Cortex of kidney (tissue), 1 donor: ENCODE measurements at places on chromosomes 7 and 10.

DNA sequence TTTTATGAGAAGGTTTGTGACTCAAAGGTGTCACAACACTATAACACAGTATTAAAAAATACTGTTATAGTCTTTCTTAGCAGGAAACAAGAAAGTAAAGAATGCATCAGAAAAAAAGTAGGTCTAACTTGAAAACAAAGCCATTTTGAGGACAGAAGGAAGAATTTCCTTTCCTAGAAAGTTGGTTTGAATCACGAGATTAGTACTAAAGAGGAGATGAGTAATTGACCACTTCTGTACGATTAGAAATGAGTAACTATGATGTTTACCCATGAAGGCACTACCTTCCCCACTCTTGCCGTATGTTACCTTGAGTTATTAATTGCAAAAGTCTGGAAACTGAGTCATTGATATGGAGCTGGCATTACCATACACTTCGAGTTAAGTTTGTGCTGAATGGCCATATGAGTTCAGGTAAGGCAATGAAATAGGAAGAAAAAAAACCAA is 65.2 kb downstream of the FAM185A start:
- DNase-seq, result no peak

DNA sequence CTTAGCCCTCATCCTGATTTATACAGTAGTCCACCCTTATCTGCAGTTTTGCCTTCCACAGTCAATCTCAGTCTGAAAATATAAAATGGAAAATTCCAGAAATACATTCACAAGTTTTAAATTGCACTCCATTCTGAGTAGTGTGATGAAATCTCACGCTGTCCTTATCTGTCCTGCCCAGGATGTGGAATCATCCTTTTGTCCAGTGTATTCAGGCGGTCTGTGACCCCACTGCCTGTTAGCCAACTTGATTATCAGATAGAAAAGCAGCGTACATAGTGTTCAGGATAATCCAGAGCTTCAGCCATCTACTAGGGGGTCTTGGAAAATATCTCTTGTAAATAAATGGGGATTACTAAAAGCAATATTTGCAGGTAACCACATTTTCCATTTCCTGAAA is 146.3 kb downstream of the MALRD1 start:
- no peak for DNase-seq

- no peak for DNase-seq
Observed at GRCh38 chr10:68208424-68209042, 23.4 kb downstream of the ATOH7 start.

DNA sequence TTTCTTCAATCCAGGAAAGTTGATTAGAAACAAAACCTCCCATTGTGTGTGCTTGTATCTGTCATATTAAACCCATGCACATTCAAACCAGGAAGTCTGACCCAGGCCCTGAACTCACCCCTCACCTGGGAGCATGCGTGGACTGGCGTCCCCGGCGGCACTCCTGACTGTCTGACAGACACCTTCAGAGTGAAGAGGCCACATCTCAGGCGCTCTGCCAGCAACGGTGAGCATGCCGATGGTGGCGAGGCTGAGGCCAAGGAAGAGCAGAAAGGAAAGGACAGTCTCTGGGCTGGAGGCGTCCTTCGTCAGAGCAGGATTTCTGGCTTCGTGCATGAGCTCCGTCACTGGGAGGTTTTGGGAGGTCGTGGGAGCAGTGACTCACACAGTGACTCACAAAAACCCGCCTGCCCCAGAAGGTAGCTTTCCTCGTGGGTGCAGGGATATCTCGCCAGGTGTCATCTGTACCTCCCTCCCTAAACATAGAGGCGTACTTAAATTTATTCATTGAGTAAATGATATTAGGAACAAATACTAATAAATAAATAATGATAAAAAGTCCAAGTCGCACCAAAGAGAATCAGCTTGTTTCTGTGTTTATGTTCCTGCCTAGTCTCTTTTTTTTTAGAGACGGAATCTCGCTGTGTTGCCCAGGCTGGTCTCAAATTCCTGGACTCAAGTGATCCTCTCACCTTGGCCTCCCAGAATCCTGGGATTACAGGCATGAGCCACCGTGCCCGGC is 13.5 kb downstream of the IQCE start:
- DNase-seq, result no peak

DNA sequence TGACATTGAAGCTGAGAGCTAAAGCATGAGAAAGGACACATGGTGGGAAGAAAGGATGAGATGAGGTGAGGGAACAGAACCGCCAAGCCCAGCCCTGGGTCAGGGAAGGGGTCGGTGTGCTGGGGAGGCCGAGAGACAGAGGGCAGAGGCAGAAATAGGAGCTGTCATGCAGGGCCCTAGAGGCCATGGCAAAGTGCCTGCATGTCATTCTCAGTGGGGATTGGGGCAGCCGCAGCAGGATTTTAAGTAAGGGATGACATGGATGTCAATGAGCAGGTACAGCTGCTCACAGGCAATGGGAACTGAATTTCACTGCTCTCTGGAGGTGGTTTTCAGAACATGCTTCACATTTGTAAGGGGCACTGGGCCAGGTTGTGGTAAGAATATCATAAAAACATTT is 227.4 kb downstream of the RAB11FIP2 start:
- no peak for DNase-seq

DNA sequence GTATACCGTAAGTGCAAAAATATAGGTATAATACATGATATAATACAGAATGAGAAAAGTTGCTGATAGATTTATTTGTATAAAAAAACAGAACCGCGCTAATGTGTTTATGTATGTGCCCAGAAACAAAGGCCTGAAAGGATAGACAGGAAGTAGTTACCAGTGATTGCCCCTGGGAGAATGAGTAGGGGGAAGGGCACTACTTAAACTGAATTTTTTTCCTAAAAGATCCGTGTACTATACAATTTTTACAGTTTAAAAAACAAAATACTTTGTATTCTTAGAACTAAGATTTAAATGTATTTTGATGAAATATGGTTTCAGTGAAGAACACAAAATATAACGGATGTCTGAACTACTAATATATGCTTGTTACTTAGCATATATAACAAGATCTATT is 2.9 kb downstream of the IPMK start:
- no peak for DNase-seq

GRCh38 chr10:48449501-48450232 is 143.2 kb downstream of the MAPK8 start:
- DNase-seq, result no peak

GRCh38 chr7:78558566-78558965 is 760.0 kb downstream of the PHTF2 start:
- DNase-seq, result no peak

DNA sequence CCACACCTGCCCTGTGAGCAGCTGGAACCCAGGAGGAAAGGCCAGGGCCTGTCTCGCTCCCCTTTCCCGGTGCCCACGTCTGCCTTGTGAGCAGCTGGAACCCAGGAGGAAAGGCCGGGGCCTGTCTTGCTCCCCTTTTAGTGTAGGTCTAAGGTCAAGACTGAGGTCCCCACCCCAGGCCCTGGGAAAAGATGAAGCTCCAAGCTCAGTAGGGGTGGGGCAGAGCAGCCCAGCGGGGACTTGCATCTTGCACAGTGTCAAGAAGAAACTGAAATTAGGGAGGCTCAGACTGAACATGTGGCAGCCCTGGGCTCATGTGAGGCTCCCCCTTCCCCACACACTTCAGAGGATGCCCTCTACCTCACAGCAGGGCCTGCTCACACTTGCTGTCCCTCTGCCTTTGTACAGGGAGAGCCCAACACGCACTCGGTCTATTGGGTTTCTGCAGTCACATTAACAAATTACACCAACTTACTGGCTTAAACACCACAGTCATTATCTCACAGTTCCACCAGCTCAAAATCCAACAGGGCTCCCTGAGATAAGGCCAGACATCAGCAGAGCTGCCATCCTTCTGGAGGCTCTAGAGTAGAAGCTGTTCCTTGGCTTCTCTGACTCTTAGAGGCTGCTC is 12.4 kb downstream of the POLL start:
- no peak for DNase-seq

- DNase-seq, result no peak
Observed at GRCh38 chr10:67666416-67667034, 29.5 kb downstream of the CTNNA3 start.

- DNase-seq, result no peak
Observed at GRCh38 chr7:37732888-37733287, 49.3 kb downstream of the GPR141 start.

DNA sequence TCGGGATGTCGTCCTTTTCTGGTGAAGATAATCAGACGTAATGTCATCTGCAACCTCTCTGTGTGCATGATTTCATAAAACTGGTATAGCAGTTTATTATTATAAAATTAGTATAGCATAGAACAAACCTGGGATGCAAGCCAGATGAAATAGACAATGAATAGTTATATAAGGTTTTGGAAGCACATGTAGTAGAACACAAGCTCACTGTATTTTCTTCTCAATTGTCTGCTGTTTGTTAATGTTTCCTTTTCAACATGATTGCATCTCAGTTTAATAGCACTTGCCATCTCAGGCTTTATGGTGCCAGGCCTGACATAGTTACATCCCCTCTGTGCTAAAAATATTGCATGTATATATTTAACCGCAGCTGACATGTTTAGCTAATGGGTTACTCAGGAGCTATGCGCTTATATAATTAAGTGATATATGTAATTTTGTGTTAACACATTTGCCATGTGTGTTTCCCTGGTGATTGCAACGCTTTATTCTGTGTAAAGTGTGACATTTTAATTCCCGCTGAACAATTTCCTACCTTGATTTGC is 132.7 kb downstream of the ARID5B start:
- DNase-seq, result no peak

- no peak for DNase-seq
Observed at GRCh38 chr7:3042861-3043489, 692 bp downstream of the CARD11 start.

DNA sequence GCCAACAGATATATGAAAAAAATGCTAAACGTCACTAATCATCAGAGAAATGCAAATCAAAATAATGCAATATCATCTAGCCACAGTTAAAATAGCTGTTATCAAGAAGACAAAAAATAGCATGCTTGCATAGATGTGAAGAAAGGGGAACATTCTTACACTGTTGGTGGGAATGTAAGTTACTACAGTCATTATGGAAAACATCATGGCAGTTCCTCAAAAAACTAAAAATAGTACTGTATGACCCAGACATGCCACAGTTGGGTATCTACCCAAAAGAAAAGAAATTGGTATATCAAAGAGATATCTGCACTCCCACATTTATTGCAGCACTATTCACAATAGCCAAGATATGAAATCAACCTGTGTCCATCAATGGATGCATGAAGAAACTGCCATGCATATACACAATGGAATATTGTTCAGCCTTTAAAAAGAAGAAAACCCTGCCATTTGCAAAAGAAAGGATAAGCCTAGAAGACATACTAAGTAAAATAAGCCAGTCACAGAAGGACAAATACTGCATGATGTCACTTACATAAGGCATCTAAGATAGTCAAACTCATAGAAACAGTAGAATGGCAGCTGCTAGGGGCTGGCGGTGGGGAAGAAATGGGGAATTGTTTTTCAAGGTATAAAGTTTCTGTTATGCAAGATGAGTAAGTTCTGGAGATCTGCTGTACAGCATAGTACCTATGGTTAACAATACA is 107.0 kb downstream of the PTPN20 start:
- DNase-seq, result no peak

DNA sequence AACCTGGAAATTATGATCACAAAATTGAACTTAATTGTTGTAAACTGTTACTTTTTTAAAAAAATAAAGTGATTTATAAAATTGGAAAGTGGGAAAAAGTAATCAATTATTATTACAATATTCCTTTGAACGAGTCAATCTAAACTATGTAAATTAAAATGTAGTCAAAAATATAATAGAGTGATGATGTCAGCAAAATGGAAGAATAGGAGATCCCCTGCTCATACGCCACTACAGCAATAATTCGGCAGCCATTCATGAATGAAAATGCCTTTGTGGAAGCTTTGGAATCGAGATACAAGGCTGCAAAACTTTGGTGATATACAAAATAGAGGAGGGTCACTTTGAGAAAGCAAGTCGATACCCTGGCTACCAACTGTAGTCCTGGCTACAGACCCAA is 36.4 kb upstream of the PCDH15 start:
- DNase-seq, result no peak

DNA sequence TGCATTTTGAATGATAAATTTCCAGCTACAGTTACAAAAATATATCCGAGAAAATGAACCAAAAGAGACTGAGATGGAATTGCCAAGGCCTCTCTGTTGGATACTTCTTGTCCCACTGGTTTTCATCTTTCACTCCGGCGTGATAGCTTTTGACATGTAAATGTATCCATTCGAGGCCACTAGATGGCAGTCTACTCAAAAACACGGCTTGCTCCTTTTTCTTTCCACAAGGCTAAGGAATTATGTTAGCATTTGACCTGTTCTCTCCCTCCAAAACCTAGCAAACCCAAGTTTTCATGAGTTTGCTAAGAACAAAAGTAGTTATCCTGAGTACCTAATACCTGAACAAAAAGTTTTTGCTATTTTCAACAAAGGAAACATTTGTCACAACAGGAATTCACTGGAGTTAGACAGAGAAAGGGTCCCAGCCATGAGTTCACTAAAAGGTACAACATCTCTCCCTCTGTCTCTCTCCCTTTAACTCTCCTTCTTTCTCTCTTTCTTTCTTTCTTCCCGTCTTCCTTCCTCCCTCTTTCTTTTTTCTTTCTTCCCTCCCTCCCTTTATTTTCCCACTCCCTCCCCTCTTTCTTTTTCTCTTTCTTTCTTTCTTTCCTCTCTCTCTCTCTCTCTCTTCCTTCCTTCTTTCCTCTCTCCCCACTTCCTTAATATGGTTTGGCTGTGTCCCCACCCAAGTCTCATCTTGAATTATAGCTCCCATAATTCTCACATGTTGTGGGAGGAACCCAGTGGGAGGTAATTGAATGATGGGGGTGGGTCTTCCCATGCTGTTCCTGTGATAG is 207.9 kb upstream of the MYO3A start:
- DNase-seq, result no peak

DNA sequence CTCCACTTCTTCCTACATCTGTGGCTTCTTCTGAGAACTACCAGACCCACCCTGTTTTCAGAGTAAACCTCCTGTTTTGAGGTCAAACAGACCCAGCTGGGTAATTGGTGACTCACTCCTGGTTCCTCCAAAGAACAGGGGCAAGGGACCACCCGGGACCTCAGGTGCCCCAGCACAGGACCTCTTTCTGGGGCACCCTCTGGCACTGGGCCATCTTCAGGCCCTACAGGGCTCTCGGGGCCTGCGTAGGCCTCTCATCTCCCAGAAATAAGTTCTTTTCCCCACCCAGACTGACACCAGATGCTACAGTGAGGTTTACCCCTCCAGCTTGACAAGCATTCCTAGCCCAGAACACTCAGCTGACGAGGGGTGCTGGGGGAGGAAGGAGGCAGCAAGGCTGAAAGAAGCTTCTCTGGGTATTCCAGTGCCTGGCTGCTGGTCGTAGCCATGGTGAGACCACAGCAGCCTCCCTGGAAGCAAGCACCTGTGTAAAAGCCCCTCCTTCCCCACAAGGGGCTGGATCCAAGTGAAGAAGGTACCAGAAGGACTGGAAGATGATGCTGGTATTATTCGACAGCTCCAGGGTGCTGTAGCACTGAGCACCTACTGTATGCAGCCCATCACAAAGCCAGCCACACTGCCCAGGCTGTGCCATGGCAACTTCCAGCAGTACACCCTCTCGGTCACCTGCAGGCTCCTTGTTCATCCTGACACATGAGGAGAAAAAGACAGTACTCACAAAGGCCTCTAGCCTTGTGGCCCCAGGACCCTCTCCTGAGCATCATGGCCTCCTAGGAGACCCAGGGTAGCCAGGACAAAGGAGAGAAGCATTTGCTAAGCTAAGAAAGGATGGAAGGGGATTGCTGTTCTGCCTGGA is 47.4 kb downstream of the ALOX5 start:
- no peak for DNase-seq
